ENCODE measurements at places on chromosomes 3 and 15.

GRCh38 chr3:42195879-42196330 lies 70.1 kb downstream of the CCK start:
- no peak for DNase-seq

- DNase-seq, result peak; percentile 25
Observed at GRCh38 chr3:20060974-20061685, 20.9 kb downstream of the KAT2B start.

- no peak for DNase-seq
Observed at GRCh38 chr15:25703726-25704125, 159.4 kb downstream of the ATP10A start.

DNA sequence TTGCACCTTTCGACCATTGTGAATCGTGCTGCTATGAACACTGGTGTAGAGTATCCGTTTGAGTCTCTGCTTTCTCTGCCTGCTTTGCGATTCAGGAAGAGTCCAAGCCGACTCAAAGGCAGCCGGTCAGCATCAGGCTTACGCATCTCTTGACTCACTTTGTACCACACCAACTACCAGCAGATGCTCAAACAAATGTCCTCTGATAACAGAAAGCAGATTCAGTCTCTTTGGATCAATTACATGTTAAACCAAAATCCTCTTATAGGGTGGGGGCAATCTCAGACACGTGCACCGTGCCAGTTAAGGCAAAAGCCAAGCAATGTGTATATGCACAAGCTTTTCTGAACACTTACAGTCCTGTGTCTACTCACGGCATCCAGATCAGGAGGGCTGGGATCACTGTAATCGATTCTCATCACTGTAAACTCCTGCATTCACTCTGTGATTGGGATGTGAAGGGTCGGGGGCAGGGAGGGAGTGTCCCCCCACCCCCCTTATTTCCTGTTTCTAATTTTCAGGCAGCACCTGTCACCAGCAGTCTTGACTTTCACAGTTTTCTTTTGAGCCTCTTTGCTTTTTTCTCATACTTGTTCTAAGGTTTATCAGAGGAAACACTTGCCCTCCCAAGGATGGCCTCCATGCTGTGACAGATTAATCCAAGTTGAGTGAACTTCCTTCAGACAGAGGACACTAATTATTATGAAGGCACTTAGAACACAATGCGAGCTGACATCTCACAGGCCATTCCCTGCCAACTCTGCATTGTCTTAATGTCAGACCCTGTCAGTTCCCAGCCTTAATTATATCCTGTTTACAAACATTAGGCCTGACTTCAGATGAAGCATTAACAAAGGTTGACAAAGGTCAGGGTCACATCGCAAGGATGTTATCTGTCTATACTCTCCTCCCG lies 153.5 kb downstream of the MECOM start:
- DNase-seq, result peak; percentile 87

DNA sequence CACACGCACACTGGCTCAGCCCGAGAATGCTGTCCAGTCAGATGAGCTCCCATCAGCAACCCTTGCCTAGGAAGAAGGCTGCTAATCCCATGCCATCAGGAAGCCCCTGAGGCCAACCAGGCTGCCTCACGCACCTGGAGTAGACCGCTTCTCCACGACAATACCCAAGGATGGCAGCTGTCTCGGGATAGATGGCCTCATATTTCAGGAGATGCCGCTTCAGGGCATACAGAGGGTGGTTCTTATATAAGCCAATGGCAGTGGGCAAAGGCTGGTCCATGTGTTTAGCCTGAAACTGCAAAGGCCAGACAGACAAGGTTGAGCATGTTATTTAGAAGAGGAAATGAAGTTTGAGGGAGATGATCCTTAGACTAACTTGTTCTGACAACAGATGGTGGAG lies 22.2 kb downstream of the XPC start:
- no peak for DNase-seq

- no peak for DNase-seq
Observed at GRCh38 chr3:107650788-107651187, 128.0 kb downstream of the BBX start.

Data from eye (tissue), 1 donor.